Activated CD4-positive, alpha-beta T cell treated with anti-CD3 and anti-CD28 coated beads, Interleukin-2, amount 50 U/mL, for 48 hours (primary cell): ENCODE measurements at places on chromosomes 4 and X.

- DNase-seq: no peak
Measured at GRCh38 chr4:38306482-38307071, 346.4 kb downstream of the PTTG2 start.

GRCh38 chr4:102036619-102037376 lies 246.3 kb downstream of the BANK1 start:
- DNase-seq: no peak

DNA sequence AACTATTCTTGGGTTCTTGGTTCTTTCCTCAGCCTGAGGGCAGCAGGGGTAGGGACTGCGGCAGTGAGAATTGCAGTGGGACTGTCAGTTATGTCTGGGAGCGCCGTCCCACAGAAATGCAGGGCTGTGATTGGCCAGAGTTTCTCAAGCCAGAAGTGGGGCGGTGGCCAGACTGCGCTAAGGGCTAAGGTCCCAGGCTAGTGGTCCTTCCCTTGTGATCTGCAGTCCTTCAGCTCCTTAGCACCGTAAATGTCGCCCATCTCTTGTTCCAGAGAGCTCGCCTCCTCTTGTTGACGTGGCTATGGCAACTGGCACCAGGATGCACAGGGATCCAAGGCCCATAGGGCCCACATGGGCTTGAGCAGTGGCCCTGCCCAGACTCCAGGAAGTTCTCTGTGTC lies 223.5 kb downstream of the GRIA2 start:
- DNase-seq: no peak

DNA sequence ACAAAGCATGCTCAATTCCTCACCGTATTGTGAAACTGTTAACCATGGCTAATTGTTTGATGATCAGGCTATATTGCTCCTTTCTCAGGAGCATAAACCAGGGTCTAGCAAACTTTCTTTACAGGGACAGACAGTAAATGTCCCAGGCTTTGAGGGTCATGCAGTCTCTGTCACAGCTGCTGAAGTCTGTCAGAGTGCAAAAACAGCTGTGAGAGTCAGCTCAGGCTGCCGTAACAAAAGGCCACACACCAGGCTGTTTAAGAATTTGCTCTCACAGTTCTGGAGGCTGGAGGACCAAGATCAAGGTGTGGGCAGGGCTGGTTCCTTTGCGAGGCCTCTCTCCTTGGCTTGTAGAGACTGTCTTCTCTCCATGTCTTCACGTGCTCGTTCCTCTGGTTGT lies 75.6 kb downstream of the GPR143 start:
- no peak for DNase-seq

GRCh38 chr4:138894011-138894410 lies 121.6 kb upstream of the NOCT start:
- no peak for DNase-seq

GRCh38 chr4:72557021-72557420 lies 12.0 kb downstream of the ADAMTS3 start:
- DNase-seq: no peak

DNA sequence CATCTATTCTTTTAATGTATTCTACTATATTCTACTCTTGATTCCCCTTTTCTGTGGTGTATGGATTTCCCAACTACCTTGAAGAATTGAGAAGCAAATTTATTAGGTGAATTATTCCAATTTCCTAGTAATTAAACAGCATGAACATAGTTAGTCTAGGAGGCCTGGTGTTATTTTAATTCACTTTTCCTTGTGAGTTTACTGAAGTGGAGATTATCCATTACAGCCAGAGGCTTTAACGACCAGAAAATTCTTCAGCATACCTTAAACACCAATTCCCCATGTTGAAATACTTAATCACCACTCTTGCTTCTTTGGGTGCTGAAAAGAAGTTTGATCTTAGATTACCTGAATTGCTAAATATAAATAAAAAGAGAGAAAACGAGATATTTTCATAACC lies 29.4 kb downstream of the FAT4 start:
- no peak for DNase-seq

DNA sequence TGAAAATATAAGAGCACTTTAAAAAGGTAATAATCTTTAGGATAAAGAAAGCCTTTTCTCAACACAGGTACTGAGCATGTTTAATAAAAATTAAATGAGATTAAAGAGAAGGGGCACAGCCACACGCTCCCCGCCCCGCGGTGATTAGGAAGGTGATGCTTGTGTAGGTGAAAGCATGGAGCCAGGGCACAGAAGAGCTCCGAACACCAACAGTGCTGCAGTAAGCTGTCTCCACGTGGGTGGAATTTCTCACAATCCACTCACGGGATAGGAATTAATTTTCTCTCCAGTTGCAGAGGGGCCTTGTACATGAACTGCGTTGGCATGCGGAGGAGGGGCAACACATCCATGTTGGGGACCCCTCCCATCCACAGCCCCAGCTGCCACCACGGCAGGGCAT lies 27.0 kb downstream of the DCTD start:
- DNase-seq: no peak

DNA sequence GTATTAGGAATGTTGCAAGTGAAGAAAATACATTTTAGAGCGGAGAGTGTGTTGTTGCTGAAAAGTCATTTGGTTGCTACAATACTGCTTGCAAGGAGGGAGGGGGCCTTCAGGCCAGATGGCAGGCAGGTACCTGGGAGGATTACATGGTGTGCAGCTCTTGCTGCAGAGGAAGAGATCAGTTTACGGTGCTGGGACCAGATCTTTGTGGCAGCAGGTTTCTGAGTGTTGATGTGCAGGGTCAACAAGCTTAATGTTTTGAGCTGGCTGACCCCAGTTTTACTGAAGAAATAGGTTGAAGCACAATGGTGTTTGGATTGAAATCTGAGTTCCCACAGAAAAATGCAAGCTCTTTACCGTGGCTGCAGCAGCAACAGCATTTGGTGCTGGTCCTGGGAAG lies 96.4 kb upstream of the DDIT4L start:
- no peak for DNase-seq

- no peak for DNase-seq
Measured at GRCh38 chrX:21993265-21993664, 38.9 kb upstream of the PHEX start.

- DNase-seq: no peak
Measured at GRCh38 chr4:38413524-38414341, 250.3 kb upstream of the KLF3 start.

DNA sequence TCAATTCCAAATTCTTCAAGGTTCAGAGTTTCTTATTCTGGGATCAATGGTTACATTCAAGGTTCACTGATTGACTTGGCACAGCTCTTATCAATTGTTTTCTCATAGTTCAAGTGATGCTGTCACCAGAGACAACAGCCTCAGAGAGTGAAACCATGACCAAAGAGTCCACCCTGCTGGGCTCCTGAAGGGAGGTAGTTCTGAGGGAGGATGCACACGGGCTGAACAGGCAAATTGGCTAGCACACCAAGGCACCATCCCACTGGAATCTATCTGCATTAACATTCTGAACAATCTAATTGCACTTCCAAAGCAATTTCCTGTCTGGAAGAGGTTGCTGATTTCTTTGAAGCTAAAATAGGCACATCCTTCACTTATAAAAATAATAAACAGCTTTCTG lies 16.6 kb upstream of the GAB1 start:
- no peak for DNase-seq

GRCh38 chrX:102077426-102077825 lies 48.1 kb upstream of the TCEAL2 start:
- no peak for DNase-seq

DNA sequence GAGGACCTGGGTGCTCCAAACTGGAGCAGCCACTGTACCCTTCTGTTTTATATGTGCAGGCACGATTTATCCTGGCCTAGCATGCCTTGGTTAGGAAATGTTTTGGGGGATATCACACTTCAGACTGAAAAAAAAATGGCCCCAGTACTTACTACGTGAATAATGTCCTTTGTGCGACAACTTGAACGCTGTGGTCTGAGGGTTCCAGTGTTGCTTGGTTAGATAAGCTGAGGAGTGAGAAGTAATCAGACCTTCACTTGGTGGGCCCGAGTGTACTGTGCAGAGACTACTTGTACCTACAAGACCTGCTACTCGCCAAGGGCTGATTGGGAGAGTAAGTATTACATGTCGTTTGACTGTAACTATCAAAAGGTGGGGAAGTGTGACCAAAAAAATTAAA lies 678 bp downstream of the DNAAF6 start:
- no peak for DNase-seq

DNA sequence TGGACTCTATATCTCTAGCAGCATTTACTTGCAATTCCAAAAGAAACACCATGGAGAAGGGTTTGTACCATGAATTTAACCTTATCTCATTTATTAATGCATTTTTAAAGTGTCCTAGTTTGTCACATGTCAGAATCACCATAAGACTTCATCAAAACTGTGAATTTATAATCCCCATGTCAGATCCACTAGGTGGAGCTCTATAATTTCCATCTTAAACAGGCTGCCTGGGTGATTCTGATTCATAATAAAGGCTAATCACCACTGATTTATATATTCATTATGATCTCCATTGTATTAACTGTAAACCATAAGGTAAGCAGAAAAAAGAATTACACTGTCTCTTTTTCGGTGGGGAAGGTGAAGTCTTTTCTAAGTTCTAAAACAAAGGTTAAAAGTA lies 4.0 kb downstream of the TCEAL2 start:
- DNase-seq: no peak

GRCh38 chr4:5030221-5030620 lies 11.0 kb upstream of the CYTL1 start:
- no peak for DNase-seq

DNA sequence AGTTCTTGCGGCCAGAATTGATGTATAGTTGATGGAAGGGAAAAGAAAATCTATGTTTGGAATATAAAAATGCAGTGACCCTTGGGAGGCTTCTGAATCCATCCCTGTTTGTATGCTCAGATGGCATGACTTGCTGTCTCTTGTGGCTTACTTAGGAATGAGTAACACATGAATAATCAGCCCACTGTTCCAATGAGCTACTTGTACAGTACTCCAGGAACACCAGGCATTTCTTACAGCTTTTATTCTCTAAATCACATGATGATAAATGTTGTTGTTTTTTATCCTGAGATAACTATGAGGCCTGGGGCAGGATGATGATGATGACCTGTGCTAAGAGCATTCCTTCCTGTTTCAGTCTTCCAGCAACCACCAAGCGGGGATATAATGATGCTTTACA lies 18.9 kb downstream of the TMPRSS11E start:
- no peak for DNase-seq

DNA sequence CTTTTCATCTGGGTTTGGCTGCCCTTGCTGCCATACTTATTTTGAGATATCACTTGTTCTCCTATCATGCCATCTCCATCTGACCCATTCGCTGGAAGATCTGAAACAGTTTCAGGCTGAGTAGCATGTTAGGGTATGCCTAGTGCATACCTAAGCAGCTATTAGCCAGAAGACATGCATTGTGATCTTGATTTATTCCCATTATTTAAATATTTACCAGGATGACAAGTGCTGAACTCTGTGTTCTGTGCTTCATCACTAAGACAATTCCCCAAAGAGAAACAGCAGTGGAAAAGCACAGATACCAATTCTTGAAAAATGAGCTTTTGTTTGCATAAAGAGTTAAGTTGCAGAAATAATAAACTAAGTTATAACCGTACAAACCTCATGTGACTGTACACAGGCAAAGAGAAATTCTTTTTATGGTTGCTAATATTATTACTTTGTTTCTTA lies 271.0 kb upstream of the ARSJ start:
- DNase-seq: no peak

- DNase-seq: no peak
Measured at GRCh38 chr4:92952426-92952825, 648.7 kb downstream of the GRID2 start.

DNA sequence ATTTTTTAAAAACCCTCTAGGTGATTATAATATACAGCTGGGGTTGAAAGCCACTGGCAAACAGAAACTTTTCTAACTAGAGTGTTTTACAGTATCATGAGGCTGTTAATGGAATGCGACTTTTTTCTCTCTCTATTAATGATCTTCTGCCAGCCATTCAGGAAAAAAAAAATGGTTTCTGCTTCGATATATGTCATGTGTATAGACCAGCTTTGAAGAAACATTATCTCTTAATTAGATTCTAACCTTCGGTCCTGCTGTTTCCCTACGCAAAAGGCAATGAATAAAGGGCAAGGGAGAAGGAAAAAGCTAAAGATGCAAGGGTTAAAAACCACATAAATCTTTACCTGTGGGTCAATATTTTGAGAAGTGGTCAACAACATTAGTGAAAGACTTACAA lies 1662.1 kb upstream of the TENM3 start:
- no peak for DNase-seq

- peak; percentile 50 for DNase-seq
Measured at GRCh38 chr4:26288355-26288909, 32.4 kb upstream of the RBPJ start.

DNA sequence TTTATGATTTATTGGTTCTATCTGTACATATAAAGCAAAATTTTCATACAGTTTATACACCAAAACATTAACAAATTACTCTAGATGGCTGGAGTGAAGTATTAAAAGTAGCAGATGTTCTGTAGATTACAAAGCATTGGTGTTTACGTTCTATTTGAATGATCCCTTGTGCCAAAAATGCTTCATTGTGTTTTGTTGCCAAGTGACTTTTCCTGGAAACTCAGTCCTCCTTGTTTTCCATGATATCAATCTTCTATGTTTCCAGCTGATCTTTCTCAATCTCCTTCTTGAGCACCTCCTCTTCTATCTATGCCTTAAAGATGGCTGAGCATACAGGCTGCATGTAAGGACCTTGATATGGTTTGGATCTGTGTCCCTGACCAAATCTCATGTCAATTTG lies 263.6 kb upstream of the CTSO start:
- no peak for DNase-seq

DNA sequence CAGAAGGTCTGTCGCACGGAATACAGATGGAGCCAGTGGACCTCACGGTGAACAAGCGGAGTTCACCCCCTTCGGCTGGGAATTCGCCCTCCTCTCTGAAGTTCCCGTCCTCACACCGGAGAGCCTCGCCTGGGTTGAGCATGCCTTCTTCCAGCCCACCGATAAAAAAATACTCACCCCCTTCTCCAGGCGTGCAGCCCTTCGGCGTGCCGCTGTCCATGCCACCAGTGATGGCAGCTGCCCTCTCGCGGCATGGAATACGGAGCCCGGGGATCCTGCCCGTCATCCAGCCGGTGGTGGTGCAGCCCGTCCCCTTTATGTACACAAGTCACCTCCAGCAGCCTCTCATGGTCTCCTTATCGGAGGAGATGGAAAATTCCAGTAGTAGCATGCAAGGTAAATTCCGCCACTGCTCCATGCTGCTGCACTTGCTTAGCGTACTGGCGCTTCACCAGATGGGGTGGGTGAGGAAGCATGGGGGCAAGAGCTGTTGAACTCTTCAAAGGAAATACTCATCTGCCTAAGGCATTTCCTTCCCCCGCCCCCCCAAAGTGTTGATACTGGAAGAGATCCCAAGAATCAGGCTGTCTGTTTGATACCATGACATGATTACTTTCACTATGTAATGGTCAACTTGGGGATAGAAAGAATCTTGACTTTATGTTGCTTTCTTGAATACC lies 24.8 kb downstream of the KLF3 start:
- no peak for DNase-seq

DNA sequence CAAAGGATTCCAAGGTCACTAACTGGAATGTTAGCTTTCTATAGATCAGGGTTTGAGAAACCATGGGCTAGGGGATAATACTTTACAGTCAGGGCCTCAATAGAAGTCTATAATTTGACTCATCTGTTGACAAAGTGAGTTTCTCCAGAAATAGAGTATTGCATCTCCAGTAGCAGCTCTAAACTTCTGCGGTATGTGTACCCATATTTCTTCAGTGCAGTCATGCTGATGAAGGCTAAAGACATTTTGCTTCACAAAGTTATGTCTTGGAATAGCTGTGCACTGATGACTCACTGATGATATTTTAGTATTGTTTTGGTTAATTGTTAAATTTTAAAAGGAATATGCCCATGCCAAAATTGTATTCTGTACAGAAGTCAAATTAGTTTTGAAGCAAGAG lies 464.9 kb upstream of the AMOT start:
- no peak for DNase-seq

- no peak for DNase-seq
Measured at GRCh38 chrX:110758781-110759422, 36.7 kb downstream of the CHRDL1 start.
